ENCODE measurements at places on chromosomes 13 and 19.
A peak's percentile ranks its signal among the peaks of the same experiment; 100 is the strongest.

GRCh38 chr13:55577847-55578210 is 1562.9 kb upstream of the PRR20A start:
- DNase-seq, result no peak

DNA sequence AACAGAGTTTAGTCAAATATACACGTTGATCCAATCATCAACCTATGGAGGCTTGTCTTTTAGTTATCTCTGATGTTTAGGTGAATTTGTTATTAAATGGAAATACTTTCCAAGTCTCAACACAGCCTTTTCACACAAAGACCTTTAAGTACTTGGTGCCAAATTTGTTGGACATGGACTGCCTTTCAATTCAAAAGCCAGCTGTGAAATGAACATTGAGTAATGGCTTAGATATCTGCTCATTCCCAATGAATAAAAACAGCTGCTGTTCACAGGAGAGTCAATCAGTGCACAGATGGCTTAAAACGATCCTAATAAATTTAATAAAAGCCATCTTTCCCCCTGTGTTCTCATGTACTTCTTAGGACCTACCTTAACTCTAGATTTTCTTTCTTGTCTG is 19.9 kb upstream of the DHRS12 start:
- no peak for DNase-seq

GRCh38 chr19:12769689-12770088 is 5.7 kb downstream of the HOOK2 start:
- DNase-seq, result peak; percentile 80

- DNase-seq, result peak; percentile 10
These were observed 881 bp downstream of the ARHGAP33 start for GRCh38 chr19:35776102-35776788.

DNA sequence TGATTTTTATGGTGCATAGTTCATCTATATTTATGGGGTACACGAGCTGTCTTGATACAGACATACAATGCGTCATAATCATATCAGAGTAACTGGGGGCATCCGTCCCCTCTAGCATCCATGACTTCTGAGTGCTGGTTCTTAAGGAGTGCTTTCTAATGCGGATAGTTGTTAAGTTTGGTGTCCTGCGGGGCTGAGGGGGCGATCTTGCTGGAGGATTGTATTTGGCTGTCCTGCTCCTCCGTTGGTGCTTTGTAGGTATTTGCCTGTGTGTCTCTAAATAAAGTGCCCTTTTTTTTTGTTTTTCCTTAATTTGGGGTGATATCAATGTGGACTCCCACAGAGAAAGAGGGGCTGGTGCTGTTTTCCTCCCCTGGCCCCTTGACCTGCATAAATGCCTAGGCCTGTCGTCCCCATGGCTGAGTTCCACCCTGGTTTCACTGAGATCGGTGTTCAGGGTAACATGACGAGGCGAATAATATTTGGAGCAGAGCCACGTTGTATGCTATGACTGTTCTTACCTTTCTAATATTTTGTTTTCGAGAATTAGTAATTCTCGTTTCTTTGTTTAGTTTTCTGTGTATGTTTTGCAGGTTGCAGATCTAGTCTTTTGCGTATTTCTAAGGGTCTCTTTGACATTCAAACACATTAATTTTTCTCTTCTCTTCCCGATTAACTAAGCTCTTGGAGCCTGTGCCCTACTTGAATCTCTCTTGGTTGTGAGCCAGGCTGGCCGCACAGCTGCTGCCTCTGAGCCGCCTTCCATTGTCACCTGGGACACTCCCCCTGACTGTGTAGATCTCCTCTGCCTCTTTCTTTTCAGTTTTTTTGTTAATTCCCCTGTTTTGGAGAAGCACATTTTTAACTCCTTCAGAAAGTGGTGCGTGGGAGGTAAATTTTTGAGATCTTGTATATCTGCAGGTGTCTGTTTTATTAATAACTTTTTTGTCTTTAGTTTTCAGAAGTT is 100.3 kb downstream of the ARHGEF7 start:
- DNase-seq, result no peak

GRCh38 chr19:30690935-30691818 is 319.0 kb downstream of the ZNF536 start:
- DNase-seq, result no peak

GRCh38 chr19:42092350-42092749 is 16.4 kb downstream of the ZNF574 start:
- peak; percentile 11 for DNase-seq

- DNase-seq, result no peak
These were observed 1.0 kb downstream of the GPR108 start for GRCh38 chr19:6736169-6736916.

GRCh38 chr19:45356760-45357444 is 13.5 kb downstream of the ERCC2 start:
- DNase-seq, result no peak

- DNase-seq, result no peak
These were observed 574 bp downstream of the MKNK2 start for GRCh38 chr19:2050349-2050990.

- DNase-seq, result no peak
These were observed 135.6 kb downstream of the NUFIP1 start for GRCh38 chr13:44853641-44854040.

GRCh38 chr13:97057176-97057575 is 62.9 kb upstream of the OXGR1 start:
- DNase-seq, result no peak

- DNase-seq, result no peak
These were observed 546 bp upstream of the ZNF546 start for GRCh38 chr19:39996218-39996810.

GRCh38 chr19:1271528-1272422 is 2.6 kb downstream of the CIRBP start:
- DNase-seq, result no peak

DNA sequence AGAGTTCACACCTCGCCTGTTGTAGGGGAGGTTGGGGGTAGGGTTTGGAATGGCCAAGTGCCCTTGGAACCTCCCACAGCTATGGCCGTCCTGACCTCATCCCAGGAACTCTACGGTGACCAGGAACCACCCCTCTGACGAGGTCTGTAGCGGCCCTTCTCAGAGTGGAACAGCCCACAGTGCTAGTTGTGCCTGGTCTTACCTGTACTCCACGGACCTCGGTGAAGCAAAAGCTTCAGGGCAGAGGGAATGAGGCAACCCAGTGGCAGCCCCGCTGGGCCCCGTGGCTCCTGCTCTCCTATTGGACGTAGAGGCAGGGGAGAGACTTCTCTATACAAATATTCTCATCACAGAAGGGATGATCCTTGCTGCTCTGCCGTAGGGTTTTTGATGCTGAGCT is 7.1 kb downstream of the TSSK6 start:
- DNase-seq, result no peak

DNA sequence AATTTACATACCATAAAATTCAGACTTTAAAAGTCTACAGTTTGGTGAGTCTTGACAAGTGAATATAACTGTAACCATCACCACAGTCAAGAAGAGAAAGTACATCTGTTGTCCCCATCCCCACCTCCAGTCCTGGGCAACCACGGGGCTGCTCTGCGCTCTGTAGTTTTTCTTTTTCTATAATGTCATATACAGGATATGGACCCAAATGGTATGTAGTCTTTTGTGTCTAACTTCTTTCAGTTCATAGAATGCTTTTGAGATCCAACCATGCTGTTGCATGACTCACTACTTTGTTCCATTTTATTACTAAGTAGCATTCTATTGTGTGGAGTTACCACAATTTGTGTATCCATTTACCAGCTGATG is 103.9 kb downstream of the DOCK9 start:
- DNase-seq, result no peak

GRCh38 chr19:57830071-57830602 is at the start of gene ZNF587B:
ZNF587B (plus strand) TSS chr19:57830299; CDS start chr19:57830529, 230 bp downstream.
- DNase-seq, result no peak

DNA sequence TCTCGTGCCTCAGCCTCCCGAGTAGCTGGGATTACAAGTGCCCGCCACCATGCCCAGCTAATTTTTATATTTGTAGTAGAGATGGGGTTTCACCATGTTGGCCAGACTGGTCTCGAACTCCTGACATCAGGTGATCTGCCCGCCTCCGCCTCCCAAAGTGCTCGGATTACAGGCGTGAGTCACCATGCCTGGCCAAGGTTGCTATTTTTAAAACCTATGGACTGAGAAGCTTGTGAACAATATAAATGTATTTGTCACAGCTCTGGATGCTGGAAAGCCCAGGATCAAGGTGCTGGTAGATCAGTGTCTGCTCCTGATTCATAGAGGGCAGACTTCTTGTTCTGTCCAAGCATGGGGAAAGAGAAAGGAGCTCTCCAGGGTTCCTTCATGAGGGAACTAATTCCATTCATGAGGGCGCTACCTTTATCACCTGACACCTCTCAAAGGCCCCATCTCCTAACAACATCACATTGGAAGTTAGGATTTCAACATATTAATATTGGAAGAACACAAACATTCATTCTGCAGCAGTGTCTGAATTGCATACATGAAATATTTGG is 16.1 kb downstream of the CARD8 start:
- no peak for DNase-seq

Data from NCI-H187 (cell line).